ENCODE measurements at places on chromosomes 11 and 22.

DNA sequence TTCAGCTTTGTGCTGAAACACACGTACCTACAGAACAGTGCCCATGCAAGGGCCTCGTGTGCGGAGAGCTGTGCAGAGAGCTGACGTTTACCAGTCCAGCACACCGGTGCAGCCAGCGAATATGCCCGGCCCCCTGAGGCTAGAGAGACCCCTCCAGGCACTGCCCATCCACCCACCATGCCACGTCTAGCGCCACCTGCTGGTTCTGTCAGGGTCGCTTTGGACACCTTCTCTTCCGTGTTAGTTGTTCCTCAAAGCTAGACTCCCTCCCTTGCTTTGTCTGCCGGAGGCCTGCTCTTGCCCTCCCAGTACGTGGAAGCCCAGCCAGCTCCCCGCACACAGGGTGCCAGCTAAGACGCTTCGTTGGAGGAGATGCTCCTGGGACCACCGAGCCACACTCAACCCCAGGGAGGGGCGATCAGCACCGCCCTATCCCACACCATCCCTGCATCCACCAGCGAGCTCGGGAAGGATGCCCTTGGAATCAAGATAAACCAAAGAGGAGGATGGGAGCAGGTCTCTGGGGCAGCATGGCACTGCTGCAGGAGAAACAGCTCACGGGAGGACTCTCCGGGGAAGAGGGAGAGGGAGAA is 43.4 kb downstream of the CPT1A start:
- no peak for DNase-seq

DNA sequence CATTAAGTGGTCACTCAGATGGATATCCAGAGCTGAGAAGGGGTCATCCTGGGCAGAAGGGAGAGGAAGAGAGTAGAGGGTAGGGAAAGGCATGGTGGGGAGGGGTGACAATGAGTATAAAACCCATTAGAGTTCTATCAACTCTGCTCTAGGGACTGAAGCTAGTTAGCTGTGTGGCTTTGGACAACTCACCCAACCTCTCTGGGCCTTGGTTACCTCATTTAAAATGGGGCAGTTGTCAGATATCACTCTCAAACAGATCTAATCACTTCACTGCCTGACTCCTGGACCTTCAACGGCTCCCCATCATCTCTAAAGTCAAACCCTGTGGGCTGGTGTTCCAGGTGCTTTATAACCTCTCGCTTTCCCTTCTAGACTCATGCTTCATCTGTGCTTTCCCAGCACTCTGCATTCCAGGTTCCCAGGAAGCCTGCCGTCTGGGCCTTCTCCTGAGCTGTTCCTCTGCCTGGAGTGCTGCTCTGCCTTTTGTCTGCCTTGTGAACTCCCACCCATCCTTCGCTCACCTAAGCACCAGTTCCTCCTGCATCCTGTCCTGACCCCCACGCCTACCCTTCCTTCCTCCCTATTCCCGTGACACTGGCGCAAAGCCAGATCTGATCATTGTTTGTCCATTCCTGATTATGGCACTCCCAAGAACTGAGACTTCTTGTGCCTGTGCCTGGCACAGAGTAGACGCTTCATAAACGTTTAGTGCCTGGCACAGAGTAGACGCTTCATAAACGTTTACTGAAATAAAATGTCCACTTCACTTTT is 22.3 kb upstream of the KCNJ11 start:
- no peak for DNase-seq

DNA sequence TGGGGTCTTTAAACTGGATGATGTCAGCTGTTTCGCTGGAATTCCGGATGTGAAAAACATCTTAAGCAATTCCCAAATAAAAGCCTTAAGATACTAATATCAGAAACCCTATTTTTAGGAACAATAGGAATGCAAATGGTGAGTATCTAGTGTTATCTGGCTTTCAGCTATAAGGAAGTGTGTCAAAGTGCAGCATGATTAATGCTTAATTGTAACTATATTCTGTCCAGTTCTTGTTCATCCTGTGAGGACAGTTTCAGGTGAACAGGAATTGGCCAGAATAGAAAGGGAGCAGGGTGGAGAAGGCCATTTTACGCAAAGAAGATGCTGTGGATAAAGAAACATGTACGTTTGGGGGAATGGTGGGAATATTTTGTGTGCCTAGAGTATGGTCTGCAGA is 108.2 kb downstream of the RASSF10 start:
- DNase-seq = no peak

DNA sequence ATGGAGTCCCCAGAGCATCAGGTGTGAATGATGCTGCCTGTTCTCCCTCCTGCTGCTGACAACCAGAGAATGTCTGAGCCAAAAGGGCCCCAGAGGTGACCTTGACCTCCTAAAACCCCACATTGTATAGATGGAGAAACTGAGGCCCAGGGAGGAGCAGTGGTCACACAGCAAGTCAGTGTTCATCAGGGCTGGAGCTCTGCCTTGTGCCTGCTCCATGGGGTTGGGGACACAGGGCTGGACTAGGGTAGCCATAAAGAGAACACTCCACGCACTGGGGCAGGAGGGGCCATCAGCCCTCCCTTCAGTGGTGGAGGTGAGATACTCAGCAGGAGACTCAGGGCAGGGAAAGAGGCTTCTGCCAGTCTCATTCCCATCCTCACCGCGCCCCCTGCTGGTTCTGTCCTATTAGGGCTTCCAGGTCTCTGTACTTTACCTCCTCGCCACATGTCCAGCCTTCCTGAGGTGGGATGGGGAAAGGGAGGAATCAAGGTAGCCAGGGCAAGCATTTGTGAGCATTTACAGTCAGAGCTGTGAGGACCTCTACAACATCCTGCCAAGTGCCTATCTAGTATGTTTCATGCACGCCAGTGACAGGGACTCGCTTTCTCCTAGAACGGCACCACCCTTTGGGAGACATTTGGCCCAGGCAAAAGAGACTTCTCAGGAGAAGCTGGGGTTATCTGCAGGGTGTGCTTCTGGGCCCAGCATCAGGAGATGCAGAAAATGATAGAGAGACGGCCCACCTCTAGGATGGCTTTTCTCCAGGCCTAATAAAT is 43.2 kb downstream of the NEU3 start:
- DNase-seq = peak; percentile 82

- DNase-seq = no peak
Observed at GRCh38 chr11:94077552-94078293, 50.9 kb upstream of the PANX1 start.

GRCh38 chr11:62496676-62497075 is 49.9 kb downstream of the AHNAK start:
- no peak for DNase-seq

DNA sequence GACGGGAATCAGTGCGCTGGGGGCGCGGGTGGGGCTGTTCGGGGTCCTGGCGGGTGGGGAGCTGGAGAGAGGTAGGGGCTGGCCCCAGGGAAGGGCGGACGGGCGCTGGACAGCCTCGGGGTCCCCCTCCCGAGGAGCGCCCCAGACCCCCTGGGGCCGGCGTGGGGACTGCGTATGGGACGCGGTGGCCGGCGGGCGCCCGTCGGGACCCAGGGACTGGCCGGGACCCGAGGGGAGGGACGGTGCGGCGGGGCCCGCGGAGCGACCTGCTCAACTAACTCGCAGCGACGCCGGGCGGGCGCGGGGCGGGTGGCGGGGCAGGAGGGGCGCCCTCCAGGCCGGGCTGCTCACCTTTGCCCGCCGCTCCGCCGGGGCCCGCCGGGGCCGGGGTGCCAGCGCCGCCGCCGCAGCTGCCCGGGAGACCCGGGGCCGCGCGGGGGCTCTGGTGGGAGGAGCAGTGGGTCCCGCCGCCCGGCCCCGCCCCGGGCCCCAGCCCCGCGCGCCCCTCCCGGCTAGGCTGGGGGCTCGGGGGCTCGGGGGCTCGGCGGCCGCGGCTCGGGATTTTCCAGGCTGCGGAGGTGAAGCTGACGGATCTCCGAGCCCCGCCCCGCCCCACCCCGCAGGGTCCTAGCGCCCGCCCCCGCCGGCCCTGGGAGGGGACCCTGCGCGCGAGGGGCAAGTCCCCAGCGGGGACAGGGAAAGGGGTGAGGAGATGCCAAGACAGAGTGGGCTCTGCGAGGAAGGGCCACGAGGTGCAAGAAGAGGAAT is 12.3 kb downstream of the STARD10 start:
- DNase-seq = no peak

GRCh38 chr11:9563196-9563730 is 10.2 kb upstream of the WEE1 start:
- no peak for DNase-seq

Measured in posterior cingulate gyrus (tissue), 11 donors.